ENCODE measurements at places on chromosomes 2 and 18.

GRCh38 chr2:121561617-121562268 lies 31.1 kb downstream of the RNU4ATAC start:
- no peak for DNase-seq

DNA sequence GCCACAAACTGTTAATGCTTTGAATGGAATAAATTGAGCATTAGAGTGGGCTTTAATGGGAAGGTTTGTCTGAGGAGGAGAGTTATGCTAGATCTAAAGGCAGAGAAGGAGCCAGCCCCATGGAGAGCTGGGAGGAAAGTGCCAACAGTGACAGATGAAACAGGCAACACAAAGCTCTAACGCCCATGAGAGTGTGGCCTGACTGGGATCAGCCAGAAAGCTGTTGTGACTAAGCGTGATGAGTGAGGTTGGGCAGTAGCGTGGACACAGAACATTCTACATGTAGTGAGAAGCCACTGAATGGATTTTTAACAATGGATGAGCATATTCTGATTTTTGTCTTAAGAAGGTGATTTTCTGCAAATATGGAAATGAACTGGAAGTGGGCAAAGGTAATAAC lies 185.3 kb upstream of the SIX2 start:
- DNase-seq, result no peak

DNA sequence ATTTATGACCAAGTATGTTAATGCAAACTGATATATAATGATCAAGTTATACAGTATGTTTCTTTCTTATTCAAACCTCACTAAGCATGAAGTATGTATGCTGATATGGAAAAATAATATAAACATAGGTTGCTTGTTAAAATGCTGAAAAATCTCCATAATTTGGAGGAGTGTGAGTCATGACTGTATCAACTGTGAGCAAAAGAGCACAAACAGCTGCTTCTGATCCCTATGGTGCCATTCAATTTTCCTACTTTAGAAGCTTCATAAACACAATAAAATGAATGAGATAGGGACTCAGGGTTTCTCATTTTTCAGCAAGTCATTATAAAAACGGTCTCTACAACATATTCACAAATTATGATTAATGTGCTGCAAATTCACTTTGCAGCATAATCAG lies 129.9 kb upstream of the TFPI start:
- DNase-seq, result no peak

- DNase-seq, result peak; percentile 57
Observed at GRCh38 chr2:191165176-191165643, 14.4 kb upstream of the STAT4 start.

DNA sequence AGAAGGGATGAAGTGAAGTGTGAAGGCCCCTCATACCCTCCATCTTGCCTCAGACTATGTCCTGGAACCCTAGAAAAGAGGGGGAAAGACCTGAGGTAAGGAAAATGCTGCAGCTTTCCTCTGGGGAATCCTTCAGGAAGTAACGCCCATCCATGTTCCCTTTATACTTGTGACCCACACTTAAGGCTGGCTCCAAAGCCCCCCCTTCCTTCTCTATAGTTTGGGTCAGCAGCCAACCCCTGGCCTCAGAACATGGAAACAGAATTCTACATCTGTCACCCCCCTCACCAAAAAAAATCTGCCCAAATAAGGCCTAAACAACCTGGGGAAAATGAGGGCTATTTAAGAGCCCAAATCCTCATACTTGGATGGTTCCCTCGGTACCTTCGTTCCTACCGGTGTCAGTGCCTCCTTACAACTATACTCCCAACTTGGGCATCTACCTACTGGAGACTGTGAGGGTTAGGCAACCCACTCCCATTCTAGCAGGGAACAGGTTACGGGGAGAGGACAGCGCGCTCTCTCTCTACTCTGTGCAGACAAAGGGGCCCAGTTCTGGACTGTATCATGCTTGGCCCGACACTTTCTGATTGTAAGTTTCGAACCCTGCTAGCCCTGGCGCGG lies 689 bp downstream of the OST4 start:
- no peak for DNase-seq

DNA sequence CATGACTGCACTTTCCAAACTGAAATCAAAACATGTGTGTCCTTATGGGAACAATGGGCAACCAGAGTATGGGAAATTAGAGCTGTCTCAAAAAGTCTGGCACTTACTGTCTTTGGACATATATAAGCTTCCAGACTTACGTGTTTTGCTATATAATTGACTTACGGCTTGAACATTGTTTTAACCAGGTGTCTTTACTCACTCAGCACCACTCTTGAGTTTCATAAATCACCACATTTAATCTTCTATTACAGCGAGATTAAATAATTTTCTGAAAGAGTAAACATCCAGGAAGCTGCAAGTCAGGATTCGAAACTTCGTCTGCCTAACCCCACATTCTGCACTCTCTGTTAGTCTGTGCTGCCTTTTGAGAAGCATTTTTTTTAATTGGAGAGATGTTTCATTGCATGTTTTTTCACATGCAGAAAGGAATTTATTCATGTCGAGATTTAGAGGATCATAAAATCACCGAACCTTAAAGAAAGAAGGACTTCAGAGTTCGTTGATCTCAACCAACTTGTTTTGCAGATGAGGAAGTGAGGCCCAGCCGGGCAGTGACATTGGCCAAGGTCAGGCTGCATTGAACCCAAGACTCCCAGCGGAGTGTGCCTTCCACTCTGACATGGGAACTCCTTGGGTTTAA lies 137.3 kb downstream of the SETBP1 start:
- DNase-seq, result no peak

GRCh38 chr2:156465573-156465972 lies 29.4 kb downstream of the GPD2 start:
- no peak for DNase-seq

- DNase-seq, result peak; percentile 28
Observed at GRCh38 chr2:43402452-43402937, 176.1 kb upstream of the ZFP36L2 start.

- no peak for DNase-seq
Observed at GRCh38 chr2:98927027-98927426, 9.0 kb downstream of the CRACDL start.

DNA sequence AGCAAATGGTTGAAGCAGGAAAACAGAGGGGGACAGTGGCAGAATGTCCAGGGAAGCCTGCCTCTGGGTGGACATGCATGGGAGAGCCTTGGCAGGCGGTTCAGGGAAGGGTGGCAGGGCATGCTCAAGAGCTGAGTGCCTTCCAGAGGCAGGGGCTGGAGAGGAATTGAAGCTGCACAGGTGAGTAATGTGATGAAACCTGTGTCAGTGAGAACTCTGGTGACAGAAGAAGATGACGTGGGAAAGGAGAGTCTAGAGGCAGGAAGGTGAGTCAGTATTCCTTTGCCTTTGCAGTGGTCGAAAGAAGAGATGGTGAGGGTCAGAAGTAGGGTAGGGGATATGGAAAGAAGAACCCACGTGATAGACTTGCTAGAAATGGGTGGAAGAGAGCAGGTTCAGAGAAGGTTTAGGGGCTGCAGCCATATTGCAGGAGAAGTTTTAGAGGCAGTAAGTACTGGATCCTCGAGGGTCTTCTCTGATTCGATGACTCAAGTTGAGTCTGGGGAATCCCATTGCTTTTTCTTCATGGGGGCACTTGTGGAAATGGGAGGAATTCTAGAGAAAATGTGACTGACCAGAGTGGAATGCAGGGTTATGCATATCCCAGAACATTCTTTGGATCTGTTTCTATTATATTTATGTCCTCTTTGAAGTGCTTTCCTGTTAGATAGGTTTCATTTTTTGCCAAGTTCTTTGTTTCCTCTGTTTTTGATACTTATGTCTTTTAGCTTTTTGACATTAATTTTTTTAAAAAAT lies 37.4 kb downstream of the TMEM87B start:
- DNase-seq, result no peak

DNA sequence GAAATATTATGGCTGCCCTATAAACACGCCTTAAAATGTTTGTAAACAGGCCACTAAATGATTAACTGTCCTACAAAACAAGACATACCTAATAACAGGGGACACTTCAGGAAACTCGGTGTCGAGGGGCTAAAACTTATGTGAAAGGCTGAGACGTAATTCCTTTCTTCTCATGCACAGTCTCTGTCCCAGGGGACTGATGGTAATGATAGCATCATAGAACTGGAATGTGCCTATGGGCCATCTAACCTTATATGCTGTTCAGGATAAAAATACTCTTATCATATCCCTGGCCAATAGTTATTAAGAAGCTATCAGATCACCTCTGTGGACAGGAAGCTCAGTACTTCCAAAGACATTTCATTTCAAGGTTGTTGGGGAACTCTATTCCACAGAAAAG lies 252.6 kb upstream of the RASGRP3 start:
- no peak for DNase-seq

GRCh38 chr2:201983174-201983573 lies 50.5 kb upstream of the FZD7 start:
- no peak for DNase-seq

- no peak for DNase-seq
Observed at GRCh38 chr2:48209214-48209885, 303.1 kb upstream of the FBXO11 start.

DNA sequence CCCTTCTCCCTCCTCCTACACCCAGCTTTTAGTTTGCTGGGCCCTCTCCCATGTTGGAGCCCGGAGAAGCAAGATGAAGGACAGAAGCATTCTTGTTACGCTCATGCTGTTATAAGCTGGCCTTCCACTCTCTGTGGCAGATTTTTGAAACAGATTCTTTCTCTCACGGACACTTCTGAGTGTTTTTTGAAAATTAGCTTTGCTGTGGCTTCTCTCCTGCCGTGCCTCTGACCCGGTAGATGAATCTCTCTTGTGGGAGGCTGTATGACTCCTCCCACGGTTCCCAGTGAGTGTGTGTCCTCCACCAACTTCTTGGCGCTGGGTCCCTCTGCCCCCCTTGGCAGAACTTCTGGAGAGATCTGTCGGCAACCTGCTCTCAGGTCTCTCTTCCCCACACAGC lies 269.3 kb upstream of the MYT1L start:
- DNase-seq, result no peak

DNA sequence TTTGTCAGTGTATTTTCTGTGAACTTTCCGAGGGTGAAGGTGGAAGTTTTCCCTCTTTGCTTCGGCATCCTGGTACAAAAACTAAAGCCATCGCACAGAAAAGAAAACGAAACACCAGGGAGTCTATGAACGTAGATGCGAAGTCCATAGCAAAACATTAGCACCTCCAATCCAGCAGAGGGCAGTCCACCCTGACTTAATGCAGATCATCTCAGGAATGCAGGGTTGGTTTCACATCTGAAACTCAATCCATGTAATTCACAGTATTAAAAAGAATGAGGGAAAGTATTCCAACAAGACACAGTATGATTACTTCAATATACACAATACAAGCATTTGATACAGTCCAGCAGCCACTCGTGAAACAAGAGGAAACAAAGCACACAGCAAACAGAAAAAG lies 70.8 kb downstream of the RTP5 start:
- DNase-seq, result no peak

- peak; percentile 46 for DNase-seq
Observed at GRCh38 chr2:72934683-72935610, 17.6 kb downstream of the EMX1 start.

- no peak for DNase-seq
Observed at GRCh38 chr2:217014328-217015105, 154.7 kb upstream of the TNP1 start.

DNA sequence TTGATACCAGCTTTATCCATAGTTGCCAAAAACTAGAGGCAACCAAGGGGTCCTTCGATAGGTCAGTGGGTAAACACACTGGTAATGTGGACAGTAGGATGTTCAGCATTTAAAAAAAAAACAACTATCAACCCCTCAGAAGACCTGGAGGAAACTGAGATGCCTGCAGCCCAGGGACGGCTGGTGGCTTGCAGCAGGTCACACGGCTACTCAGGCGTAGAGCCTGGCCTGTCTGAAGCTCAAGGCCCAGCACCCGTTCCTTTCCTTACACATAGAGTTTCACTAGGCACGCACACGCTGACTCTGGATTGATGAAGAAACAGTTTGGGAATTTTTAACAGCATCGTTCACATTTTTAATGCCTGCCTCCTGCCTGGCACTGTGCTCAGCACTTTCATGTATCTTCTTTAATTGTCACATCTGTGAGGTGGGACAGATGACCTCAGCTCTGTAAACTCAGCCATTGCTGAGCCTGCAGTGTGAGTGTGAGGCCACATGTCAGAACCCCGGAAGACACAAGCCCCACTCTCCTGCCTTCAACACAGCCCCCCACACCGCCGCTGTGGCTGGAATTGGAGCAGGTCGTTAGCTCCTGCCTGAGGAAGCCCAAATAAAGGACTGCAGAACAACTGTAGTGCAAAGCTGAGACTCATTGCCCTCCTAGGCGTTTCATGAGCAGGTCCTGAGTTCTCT lies 40.7 kb downstream of the TRAPPC12 start:
- no peak for DNase-seq

GRCh38 chr18:56052202-56052601 lies 464.2 kb upstream of the TCF4 start:
- no peak for DNase-seq

DNA sequence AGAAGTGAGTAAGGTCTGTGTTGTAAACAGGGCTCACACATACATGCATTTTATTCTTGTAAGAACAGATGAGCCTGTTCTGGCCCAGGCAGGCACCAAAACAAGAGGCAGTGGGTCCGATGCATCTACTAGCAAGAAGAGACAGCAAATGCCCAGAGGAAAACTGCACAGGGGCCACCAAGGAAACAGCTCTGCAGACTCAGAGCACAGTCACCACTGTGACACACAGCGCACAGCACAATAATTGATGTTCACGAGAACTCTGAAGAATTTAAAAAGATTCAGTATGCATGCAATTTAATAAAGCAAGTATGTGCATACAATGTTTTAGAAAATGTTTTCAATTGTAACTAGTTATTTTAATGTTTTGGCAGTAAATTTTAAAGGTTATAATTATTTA lies 24.8 kb downstream of the LONRF2 start:
- DNase-seq, result no peak

- peak; percentile 75 for DNase-seq
Observed at GRCh38 chr18:5884375-5884774, 10.9 kb downstream of the TMEM200C start.

GRCh38 chr2:209653134-209653533 lies 118.5 kb upstream of the UNC80 start:
- DNase-seq, result no peak

DNA sequence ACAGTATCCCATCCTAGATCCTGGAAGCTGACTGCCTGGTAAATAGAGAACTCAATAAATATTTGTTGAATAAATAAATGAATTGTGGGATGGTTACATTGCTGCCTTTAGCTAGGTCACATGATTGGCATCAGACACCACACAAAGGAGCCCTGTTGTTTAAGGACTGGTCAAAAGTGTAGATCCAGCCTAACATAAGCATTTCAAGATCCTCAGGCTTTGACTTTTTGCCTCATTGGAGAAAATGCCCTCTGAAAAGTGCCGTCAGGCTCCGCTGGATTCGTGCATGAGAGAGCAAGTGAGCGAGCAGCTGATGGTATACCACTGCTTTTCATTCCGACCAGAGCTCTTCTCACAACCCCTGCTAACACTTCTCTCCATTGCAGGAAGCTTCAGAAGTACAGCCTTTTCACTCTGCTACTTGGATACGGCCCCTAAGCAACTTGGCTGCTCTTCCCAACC lies 1.3 kb upstream of the ZNF24 start:
- no peak for DNase-seq
